Effector CD8-positive, alpha-beta T cell (primary cell): ENCODE measurements at places on chromosomes 5 and 9.
A peak's percentile ranks its signal among the peaks of the same experiment; 100 is the strongest.

- no peak for DNase-seq
These were observed 226.9 kb downstream of the ARRDC3 start for GRCh38 chr5:91156242-91156641.

DNA sequence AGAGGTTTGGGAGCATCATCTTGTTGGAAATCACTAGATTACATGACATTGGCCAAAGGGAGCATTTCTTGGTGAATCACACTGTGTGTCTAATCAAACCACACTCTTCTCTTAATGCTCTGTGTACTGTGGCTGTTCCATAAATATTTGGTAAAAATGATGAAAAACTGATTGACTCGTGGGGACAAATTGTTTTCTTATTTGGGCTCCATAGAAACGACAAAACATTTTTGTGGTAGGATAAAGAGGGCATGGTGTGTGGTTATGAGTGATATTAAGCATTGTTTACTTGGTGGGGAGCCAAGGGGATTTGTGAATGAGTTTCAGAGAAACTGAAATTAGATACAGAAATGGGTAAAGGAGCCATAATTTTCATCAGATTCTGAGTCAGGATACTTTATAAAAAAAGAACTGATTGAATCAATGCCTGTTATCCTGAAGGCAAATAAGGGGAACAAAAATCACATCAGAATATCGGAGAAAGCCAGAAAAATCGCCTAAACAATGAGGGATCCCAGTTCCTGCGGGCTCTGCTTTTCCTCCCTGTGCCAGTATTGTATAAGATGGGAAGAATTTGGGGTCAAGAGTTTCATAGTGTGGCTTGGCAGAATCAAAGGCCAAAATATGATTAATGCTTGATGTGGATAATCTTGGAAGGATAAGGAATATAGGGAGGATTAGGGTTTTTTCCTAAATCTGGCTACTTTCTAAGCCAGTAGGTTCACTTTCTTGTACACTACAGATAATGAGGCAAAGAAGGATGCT, 33.3 kb downstream of the FBXL7 start:
- DNase-seq, result no peak

- no peak for DNase-seq
These were observed 561.1 kb downstream of the KCTD16 start for GRCh38 chr5:144731786-144732185.

- DNase-seq, result no peak
These were observed 14.6 kb upstream of the BNC2 start for GRCh38 chr9:16884952-16885513.

- DNase-seq, result no peak
These were observed 43.8 kb downstream of the THBS4 start for GRCh38 chr5:80078921-80079320.

GRCh38 chr5:58455066-58455465, 4.8 kb downstream of the PLK2 start:
- no peak for DNase-seq

DNA sequence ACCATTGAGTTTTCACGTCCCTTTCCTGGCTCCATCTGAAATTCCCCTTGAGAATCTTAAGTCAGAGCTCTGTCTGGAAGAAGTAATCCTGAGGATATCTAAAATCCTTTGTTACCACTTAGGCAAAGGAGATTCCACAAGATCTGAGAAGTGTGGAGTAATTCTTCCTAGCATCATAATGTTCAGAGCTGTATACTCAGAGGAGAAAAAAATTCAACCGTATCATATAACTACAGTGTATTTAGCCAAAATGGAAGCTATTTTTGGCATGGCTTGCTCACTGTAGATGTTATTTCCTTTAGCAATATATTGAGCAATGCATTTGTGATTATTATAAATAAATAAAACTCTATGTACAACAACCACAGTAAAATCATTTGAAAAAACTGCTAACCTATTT, 1858.4 kb downstream of the EFNA5 start:
- DNase-seq, result no peak

GRCh38 chr9:109316207-109316640, 4.6 kb downstream of the EPB41L4B start:
- DNase-seq, result no peak

DNA sequence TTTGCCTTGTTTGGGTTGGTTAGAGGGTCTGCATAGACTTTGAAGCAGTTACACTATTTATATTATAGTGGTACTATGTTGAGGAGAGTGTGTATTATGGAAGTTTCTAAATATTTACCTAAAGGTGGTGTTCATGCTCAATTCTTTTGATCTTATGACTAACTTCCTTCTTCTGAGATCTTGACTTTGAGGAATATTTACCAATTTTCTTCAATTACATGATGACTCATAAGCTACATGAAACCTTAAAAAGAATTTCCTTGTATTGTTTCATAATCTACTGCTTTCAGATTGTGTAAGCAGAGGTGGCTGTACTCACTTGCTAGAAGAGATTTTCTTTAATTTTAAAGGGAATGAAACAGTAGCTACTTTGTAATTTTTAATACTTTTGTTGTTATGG, 276.1 kb downstream of the TAF11L14 start:
- no peak for DNase-seq

- DNase-seq, result no peak
These were observed 65.2 kb upstream of the FYB1 start for GRCh38 chr5:39284552-39284951.

DNA sequence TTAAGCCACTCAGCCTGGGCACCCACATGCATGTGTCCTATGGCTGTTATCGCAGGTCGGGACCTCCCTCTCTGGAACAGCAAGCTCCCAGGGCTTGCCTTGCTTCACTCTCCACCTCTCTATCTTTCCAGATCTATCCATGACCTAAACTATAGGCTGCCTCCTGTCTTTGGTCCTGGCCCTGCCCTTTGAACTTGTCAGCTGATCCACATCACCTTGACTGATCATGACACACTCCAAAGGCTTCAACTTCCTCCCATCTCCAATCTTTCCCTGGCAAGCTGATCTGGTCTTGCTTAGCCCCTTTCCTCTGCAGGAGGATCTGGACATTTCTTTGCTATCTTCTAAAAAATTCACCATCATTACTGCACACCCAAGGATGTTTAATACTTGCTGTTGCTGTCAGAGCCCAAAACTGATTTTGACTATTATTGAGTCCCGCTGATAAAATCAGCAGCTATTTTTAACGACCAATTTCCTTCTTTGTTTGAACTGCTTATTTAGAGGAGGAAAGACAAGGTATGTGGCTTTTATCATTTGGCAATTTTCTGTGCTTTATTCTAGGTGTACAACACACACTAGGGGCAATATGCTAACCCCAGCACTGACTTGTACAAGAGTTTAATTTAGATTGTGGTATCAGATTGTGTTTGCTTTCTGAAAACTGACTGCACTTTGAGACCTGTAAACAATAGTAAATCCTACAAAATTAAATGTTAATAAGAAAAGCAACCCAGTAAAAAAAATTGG, 33.5 kb downstream of the CARTPT start:
- DNase-seq, result no peak

DNA sequence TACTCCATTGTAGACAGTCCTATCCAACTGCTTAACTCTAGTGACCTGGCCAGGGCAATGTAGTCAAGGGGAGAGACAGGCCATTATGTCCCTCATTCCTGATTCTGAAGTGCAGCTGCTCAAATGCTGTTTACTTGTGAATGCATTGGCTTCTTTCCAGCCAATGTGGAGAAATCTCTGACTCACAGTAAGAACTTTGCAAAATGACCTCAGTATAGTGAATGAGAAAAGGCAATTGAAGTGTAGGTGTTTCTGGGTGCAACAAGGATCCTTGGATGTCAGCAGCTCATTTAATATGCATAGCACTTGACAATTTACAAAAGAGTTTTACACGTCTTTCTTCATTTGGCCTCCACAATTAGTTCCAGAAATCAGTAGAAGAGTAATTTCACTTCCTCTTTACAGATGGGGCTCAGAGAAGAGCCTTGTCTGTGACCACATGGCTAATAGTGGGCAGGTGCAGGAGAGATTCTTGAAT, 367.2 kb downstream of the OSTF1 start:
- DNase-seq, result no peak

DNA sequence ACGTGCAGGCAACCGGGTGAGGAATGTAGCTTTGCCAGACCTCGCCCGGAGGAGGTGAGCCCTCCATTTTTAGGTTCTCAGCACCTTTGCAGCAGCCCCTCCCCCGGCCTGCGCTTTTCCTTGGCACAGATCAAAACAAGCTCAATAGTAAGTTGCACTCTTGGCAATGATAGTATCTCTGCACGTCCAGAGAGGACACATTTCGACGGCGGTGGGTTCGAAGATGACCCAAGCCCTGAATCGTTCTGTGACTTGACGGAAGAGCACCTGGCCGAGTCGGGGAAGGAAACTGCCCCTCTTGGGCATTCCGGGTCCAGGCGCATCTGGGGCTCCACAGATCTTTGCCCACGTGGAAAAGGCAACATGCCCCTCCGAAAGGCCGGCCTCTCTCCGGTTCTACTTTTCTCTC, 904 bp downstream of the GDNF start:
- no peak for DNase-seq

GRCh38 chr9:70362952-70363351, 51.5 kb downstream of the KLF9 start:
- no peak for DNase-seq

- DNase-seq, result no peak
These were observed 272.0 kb downstream of the PDE4D start for GRCh38 chr5:59621477-59621876.

- no peak for DNase-seq
These were observed 215.2 kb downstream of the COMMD10 start for GRCh38 chr5:116299746-116300640.

DNA sequence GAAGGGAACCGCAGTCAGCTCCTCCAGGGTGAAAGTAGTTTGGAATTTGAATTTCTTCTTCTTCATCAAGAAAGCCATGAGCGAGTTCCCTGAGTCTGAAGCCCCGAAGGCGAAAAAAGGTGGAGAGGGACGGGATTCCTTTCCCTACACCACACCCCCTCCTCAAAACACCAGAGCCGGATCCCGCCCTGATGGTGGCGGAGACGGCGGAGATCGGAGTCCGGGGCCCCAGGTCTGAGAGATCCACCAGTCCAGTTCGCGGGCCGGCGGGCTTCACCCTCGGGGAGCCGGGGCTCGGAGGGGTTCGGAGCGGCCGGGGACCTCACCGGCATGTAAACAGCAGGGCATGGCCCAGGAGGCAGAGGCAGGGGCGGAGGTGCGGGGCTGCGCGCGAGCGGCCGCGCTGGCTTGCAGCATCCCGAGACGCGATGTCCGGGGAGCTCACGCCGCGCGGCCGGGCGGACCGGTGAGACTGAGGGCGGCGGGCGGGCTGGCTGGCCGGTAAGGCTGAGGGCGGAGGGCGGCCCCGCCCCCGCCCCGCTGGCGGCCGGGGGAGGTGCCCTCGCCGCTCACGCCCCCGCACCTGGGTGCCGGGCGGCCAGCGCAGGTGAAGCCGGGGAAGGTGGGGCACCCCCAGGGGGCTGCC, 606 bp downstream of the EEIG1 start:
- peak; percentile 35 for DNase-seq

DNA sequence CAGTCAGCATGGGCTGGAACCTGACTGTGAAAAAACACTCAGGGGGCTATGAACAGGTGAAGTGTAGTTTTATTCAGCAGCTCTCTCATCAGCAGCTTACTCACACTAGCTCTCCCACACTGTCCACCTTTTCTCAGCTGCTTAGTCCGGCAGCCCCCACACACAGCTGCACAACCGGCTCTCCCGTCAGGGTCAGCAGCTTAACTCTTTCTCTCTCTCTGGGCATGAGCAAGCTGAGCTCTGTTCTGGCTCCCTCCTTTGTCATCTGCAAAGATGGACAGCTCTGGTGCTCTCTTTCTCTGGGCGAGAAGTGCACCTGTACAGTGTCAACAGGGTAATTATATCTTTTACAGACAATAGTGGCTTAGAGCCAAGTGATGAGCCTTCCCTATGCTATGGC, 8.2 kb downstream of the DMAC1 start:
- no peak for DNase-seq

GRCh38 chr5:29822521-29822920, 1371.0 kb upstream of the CDH6 start:
- no peak for DNase-seq
